Fibroblast of pulmonary artery (primary cell): ENCODE measurements at places on chromosomes 2 and 18.

GRCh38 chr18:45562567-45563479, 52.5 kb upstream of the SLC14A2 start:
- no peak for DNase-seq

DNA sequence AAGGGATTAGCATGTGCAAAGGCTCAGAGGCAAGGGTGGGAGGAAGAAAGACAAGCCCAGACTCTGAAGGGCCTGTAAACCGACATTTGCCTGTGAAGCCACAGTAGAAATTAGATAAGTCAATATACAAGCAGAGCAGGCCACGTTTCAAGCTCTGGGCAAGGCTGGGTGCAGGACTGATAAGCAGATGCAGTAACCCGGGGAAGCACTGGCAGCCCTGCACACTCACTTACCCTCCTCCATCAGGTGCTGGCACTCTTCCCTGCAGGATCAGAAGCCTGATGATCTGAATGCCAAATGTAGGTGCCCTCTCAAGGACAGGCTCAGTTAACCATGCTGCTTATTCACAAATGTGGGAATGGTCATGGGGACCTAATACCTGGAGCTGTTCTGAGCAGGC, 46.3 kb upstream of the RAB12 start:
- DNase-seq: no peak

DNA sequence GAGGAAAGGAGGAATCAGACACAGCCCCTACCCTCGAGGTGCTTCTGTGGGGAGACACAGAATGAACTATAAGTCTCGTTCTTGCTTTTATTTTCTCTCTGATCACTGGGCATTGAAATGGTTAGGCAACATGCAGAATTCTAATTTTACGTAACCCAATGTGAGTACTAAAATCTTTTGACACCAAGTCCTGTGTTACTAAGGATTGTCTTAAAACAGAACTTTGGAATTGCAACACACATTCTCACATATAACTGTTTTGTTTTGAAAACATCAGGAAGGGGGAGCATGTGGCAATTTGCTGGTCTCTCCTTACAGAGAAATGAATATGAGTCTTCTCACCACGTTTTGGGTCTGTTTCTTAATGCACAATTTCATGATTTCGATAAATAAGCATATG, 23.6 kb upstream of the SULT1C4 start:
- peak; percentile 15 for DNase-seq

- DNase-seq: no peak
These were observed 28.3 kb downstream of the DPYSL5 start for GRCh38 chr2:26876260-26876659.

DNA sequence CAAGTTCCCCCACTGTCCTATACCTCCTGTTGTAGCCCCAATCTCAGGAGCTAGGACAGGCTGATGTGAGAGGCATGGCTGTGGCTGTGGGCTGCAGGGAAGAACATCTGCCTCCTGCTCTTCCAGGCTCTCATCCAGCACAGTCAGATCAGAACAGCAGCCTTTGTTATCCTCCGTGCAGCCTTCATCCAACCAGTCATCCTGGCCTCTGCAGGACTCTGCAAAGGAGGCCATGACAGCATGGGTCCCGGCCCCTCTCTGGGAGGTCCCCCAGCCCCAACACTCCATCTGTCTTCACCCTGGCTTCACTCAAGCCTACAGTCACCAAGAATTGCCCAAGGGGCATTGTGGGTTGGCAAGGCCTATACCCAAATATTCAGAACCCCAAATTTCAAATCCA, 223.2 kb upstream of the COPS8 start:
- no peak for DNase-seq
